ENCODE measurements at places on chromosomes 13 and 19.

- DNase-seq = no peak
These were observed 8.4 kb downstream of the PEAK3 start for GRCh38 chr19:2273356-2274184.

DNA sequence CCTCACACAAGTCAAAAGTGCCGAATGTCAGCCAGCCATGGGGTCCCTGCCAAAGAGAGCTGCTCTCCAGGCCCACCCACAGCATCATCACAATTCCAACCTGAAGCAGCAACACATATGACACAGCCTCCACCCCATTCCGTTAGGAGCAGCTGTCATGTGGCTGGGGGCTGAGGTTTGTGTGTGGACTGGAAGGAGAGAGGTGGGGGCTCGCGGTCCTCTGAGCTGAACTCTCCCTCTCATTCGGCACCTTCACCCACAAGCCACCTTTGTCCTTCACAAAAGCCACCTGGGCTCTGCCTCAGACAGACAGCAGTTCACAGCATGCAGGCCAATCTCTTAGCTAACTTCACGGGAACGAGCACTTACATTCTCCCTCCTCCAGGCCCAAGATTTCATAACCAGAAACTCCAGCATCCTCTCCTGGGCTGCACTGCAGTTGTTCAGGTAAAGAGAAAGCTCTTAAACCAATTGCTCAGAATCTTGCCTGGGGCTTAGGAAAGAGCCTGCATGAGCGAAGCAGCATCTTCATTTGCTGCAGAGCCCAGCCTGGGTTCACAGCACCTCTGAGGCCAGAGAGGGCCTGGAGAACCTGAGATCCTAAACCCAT is 7.2 kb downstream of the RAB20 start:
- DNase-seq = no peak

DNA sequence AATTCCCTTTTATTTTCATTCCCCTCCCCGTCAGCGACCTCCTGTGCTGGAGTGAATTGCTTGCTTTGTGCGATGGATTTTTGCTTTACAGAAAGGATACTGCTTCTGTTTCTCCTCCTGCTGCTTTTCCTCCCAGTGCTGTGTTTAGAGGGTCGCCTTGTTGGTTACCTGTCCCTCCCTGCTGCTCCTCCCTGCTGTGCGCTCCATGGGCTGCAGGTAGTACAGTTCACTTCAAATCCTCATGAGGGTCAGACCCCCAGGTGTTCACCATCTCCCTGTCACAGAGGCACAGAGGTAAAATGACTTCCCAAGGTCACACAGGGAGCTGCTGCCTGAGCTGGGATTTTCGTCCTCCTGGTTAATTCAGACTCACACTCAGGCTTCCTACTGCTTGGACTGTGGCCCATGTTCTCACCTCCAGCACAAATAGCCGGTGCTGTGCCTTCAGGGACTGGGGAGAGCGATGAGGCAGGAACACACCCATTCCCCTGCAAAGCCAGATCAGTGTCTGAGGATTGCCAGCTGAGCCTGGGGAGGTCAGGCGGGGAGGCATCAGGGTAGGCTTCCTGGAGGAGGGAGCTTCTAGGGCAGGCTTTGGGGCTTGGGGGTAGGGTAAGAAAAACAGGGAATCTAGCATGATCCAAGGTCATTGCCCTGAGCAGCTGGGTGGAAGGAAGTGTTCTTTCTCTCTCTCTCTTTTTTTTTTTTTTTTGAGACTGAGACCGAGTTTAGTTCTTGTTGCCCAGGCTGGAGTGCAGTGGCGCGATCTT is 14.4 kb downstream of the BICRA start:
- no peak for DNase-seq

DNA sequence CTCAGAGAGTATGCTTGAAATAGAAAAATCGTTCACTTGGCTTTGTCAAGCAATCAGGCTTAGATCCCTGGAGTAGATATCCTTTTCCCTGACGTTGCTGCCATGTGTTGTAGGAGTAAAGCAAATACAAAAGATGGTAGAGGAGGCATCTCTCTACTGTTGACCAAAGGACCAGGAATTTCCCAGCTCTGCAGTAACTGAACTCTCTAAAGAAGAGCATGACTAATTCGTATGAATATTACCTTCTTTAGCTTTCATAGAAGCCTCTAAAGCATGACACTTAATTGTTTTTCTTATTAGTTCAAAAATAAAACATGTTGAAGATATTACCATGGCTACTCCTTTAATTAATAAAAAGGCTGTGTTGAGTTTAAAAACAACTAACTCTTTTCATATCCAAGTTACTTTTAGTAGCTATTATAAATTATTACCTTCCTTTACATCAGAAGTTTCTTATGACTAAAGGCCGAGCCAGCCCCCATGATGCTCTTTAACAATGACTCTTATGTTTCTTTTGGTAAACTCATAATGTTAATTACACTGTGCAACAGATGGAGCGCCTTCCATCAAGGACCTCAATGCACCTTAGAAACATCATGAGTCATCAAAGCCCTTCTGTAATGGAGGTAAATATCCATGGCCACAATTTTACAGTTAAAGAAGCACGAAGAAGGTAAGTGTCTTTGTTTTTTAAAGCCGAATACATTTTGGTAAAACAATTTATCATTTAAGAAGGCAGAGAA is 352.4 kb downstream of the KLF5 start:
- no peak for DNase-seq

DNA sequence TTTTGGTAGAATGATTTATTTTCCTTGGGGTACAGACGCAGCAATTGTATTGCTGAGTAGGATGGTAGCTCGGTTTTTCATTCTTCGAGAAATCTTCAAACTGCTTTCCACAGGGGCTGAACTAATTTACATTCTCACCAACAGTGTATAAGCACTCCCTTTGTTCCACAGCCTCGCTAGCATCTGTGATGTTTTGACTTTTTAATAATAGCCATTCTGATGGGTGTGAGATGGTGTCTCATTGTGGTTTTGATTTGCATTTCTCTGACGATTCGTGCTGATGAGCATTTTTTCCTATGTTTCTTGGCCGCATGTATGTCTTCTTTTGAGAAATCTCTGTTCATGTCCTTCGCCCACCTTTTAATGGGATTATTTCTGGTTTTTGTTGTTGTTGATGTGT is 54.8 kb upstream of the UQCRFS1 start:
- DNase-seq = no peak

DNA sequence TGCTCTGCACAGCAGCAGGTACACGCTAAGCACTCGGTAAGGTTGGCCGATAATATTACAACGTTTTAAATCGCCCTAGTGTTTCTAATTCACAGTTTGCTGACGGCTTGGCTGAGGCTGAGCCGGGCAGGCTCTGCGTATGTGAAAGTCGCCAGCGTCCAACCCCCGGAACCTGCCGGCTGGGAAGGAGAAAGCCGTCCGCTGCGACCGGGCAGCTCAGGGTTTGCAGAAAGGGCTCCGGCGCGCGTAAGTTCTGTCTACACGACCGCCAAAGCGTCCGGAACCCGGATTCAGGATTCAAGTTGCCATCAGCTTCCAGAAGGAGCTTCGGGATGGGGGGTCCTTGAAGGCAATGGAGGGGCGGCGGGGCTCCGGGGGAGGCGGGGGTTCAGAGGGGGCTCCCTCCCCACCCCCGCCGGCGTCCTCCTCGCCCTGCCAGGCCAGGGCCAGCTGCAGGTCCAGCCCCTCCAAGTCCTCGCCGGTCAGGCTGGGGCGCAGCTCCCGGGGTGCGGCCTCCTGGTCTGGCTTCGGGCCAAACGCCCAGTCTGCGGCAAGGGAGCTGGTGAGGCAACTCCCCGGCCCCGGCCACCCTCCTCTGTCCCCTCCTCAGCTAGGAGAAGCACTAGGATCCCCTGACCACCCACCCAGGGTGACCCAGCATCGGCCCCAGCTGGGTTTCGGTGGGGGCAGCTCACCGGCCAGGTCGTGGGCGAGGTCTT is 575 bp downstream of the SMIM44 start:
- no peak for DNase-seq
